ENCODE measurements at places on chromosomes 2 and 18.

DNA sequence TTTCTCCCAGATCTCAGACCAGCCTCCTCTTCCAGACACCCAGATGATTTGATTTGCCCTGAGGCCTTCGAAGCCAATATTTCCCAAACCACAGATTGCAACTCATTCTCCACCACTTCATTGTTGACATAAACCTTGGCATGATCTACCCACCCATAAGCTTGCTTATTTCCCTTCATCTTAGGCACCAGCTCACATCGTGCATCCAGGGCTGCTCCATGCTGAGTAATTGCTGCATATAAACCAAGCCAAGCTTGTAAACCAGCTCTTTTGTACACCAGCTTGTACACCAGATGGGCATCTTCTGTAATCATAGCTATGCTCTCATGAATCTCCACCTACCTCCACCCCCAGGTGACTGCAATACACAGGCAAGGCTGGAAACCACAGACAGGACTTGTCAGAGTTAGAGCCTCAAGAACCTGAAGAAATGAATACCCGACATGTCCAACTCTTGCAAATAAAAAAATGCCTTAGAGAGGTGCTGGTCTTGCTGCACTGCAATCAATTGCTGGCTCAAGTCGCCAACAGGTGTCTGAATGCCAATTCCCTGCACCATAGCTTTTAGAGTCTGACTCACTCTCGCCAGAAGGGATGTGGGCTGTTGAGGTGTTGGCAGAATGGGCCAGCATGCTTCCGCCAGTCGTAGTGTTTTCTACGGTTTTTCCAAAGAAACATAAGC lies 31.5 kb downstream of the TRABD2A start:
- no peak for ATAC-seq

DNA sequence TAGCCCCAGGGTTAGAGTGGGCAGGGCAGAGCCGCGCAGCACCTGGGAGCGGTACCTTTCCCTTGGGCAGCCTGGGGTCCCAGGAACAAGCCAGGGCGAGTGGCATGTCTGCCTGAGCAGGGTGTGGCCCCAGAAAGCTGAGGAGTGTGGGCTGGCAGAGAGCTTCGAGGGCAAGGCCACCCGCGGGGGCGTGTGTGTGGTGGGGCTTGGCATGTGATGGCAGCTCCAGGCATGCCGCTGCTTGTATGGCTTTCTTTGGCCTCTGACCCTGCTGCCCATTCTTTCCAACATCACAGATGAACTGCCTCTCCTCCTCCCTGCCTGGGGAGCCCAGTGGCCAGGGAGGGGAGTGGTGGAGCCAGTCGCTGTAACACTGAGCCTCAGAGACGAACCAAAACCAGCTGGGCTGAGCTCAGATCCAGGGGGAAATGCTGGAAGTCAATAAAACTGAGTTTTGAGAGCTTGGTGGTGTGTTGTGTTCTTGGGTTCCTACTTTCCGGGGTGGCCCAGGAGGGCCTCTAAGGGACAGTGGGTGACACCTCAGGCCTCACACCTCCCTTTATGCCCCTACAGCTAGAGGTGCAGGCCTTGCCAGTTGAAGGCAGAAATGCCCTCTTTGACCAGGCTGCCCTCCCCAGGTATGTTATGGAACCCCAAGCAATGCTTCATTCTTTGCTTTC lies 7.4 kb downstream of the DNAJB2 start:
- no peak for ATAC-seq

- ATAC-seq = no peak
Measured at GRCh38 chr2:85814802-85815550, 61.2 kb downstream of the ATOH8 start.

DNA sequence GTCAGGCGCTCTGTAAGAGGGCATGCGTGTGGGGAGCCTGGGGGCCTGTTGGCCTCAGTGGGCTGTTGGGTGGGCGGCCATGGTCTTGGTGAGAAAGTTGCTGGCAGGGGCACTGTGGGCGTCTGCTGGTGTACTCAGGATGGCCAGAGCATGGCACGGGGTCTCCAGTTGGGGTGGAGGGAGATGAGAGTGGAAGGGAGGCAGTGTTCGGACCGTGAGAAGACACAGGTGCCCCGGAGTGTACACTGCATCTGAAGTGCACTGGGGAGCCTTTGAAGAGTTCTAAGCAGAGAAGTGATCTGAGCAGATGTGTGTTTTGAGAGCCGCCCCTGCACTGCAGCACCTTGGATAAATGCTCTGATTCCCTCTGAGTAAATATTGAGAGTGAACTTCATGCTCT lies 150.8 kb downstream of the LDLRAD4 start:
- no peak for ATAC-seq

DNA sequence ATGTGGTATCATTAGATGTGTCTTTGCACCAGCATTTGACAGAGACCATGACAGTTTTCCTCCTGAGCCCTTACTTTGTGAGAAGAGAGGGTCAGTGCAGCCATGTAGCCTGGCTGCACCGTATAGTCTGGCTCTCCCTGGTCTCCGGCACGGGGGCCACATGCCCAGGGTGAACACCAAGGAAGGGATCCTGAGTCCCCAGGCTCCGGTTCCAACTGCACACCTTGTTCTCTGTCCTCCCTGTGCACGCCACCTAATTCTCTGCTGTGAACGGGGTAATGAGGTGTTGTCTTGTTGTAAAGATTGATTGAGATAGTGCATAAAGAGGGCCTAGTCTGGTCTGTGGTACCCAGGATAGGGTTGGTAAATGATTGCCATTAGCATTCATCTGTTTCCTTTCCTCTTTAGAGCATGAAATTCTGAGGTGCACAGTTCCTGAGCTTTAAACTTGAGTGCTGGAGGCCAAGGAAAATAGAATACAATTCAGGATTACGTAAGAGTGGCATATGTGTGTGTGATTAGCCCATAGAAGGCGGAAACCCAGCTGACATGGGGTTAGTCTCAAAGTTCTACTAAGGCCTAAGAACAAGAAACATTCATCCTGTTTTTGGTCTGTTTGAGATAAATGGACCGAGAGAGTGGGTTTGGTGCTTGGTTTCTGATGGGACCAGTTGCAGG lies 55.5 kb downstream of the NCK2 start:
- ATAC-seq = no peak

DNA sequence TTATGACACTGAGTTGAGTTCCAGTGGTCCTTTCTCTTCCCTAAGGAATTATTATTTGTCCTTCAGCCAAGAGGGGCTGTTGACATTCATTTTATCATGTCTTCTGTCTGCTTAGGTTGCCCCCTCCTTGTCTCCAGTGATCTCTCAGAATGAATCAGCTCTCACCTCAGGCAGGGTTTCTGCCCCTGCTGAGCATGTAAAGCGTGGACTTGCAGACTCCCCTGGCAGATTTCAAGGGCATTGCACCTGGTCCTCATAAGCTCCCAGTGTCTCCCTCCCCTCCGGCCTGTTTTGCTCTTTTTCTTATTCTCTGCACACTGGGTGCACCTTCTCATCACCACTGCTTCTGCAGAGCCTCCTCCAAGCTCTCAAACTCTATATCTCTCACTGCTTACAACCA lies 188.4 kb downstream of the KCNS3 start:
- no peak for ATAC-seq

DNA sequence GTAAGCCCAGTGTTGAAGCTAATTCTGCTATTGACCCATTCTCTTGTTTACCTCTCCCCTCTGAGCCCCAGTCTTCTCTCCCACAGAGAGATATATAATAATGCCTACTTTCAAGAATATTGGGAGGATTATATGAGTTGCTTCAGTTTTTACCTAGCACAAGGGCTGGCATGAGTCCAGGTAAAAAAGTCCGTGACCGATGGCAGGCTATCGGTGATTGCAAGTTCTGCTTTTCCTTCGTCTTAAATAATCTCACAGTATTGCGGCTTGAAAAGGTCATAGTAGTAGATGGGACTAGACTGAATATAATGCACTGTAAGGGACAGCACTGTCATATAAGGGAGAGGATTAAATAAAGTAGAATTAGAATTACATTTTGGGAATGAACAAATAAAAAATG lies 77.6 kb downstream of the KIF5C start:
- ATAC-seq = no peak

DNA sequence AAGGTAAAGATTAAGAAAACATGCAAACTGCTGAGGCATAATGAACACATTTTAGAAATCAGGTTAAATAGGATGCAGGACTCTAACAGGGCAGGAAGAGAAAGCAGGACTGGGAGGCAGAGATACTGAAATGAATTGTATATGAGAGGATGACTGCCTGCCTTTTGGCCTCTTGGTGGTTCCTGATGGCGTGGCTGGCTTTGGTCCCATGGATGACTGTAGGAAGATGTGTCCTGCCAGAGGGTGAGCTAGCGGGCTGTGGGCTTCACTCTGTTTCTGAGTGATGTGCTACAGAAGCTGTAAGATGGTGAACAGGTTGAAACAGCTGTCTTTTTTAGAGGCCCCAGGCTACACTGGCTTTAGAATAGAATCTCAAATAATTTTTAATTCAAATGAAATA lies 517.0 kb downstream of the SLC4A3 start:
- ATAC-seq = peak; percentile 32
